Glutamatergic neuron (in vitro differentiated cells): ENCODE measurements at places on chromosomes 13 and 19.

DNA sequence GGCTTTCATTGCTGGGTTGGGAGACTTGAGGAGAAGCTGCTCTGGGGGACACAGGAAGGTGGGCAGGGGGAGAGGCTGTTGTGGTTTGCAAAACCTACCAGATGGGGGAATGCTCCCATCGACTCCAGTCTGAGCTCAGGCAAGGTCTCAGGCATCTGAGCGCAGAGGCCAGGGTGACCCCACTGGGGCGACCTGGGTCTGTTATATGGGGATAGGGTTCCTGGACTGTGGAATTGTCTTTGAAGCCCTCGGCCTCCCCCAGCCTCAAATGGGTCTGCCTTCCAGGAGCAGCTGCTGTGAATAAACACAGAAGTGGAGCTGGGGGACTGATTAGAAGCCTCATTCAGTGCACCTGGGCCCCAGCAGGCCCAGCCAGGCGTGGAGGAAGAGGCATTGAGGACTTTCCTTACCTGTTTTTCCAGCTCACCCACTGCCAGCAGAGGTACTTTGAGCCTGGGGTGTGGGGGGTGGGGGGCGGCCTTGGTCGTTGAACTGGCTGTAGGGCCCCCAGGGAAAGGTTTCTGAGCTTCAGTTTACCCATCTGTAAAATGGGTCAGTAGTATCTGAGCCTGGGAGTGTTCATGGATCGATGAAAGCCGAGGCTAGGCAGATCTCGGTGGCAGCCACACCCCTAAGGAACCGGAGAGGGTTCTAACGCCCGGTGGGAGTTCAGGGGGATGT, 1.4 kb downstream of the CERS4 start:
- DNase-seq, result no peak

- DNase-seq, result no peak
Observed at GRCh38 chr13:23350009-23350408, 83.5 kb downstream of the SACS start.

GRCh38 chr13:39956036-39956435, 300.6 kb downstream of the COG6 start:
- no peak for DNase-seq

- DNase-seq, result no peak
Observed at GRCh38 chr13:26228096-26228495, 6.0 kb upstream of the RNF6 start.

DNA sequence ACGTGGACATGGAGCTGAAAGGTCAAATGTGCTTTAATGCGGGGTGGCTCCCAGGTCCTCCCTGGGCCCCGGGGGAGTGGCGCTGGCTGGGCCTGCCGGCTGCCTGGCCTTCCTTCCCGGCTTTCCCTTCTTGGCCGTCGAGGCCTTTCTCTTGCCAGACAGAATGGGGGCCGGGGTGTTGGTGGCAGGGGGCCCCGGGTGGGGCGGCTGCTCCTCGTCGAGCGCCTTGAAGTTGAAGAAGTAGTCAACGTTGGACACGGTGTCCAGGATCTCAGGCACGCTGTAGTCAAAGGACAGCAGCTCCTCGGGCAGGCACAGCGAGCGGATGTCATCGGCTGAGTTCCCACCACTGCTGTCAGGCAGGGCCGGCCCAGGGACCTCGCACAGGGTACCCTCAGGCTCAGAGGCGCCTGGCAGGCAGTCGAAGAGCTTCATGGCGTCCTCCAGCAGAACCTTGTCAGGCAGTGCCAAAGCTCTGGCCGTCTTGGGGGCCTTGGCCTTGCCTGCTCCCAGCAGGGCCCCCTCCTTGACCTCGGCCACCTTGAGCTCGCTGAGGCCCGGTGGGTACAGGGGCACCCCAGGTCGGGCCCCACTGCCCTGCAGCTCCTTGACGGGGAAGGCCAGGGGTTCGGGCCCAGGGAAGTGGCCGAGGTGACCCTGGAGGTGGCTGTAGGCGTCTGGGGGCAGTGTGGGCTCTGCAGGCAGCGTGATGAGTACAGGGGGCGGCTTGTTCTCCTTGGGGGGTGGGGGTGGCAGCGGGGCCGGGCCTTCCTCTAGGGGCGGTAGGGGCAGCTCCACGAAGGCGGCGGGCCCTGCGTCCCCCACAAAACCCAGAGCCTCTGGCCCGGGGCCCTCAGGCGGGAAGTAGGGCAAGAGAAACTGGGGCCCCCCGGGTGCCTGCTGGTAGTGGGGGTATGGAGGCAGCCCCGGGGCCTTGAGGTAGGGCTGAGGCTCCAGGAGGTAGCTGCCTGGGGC, 1.3 kb downstream of the PRR22 start:
- no peak for DNase-seq

- DNase-seq, result no peak
Observed at GRCh38 chr13:100859861-100860260, 185.3 kb upstream of the TMTC4 start.

- no peak for DNase-seq
Observed at GRCh38 chr19:29277102-29277501, 64.2 kb upstream of the UQCRFS1 start.

GRCh38 chr19:54156490-54156889, 3.0 kb downstream of the LENG1 start:
- no peak for DNase-seq

DNA sequence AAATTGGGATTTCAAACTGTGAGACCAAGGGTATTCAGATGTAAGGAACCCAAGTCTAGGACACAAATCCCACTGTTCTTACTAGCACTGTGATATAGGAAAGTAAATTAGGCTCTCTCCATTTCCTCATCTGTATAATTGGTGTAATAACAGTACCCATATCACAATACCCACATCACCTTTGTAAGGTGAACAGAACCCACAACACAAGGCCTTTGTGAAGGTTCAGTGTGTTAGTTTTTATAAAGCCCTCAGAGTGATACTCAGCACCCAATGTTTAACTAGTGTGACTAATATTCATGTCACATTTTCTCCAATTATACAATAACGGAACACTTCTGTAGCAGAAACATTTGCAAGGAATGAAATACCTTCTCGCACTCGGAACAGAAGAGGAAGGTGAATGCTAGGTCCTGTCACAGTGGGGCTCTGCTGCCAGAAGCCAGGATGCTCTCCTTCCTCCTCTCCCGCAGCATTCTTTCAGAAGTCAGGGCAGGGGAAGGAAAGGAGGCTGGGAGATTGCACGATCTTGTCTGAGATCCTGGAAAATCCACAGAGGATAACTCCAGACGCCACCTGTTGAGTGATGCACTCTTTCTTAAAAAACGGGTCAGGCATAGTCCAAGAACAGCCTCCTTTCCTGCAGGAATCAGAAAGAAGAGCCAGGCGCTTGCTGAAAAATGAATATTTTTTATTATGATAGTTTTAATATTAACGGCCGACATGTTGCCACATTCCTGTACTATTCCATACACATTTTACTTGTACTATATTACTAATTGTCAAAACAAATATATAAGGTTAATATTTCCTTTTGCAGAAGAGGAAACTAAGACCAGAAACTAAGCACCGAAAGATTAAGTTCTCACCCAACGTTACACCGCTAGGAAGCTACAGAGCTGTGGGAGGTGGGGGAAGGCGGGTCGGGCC, 762 bp downstream of the ZNF45 start:
- no peak for DNase-seq

GRCh38 chr19:3576696-3577443, 4.1 kb downstream of the HMG20B start:
- peak; percentile 81 for DNase-seq

DNA sequence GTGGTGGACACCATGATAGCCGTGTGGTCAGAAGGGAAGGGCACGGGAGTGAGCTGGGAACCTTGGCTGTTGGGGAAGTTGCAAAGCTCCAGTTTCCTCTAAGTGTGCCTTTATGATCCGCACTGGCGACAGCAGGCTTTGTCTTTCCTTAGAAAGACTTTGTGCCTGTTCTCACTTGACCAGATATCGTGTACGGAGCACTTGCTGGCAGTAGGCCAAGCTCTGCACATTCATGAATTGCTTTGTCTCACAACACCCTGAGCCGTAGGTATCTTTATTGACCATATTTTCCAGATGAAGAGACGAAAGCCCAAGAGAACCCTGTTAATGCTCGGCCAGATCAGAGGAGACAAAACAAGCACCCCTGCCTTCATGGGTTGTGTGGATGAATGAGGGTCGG, 15.1 kb downstream of the CUL4A start:
- DNase-seq, result no peak

DNA sequence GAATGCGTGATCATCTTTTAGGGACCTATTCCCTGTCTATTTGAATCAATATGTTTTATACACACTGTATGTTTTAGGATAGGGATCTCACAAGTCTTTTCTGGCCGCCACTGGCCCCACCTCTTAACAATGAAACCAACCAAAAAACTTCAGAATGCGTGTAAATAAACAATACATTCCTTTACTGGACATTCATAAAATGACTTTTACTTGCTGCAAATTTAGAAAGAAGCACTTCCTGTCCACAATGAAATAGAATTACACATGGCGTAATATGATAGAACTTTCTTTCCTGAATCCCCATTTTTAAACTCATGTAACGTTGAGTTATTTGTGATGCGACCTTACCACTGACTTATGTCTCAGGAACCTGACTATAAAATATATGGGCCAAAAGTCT, 233.6 kb downstream of the SLITRK6 start:
- no peak for DNase-seq

DNA sequence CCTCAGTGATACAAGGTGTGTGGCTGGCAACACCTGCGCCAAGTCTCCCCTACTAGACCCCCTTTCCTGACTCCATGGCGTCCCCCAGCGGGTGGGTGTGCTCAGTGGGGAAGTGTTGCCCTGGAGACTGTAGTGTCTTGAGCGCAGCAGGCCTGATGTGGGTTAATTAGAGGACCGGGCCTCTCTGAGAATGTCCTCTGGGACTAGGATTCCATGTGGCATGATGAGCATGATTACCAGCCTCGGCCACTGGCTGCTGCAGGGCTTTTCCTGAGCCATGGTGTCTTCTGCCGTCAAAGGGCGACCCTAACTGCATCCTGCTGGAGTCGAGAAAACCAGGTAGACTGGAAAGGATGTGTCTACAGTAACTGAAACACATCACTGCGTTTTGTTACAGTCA, 28.1 kb downstream of the MICOS13 start:
- DNase-seq, result peak; percentile 37

GRCh38 chr19:53808710-53809125, 15.4 kb downstream of the NLRP12 start:
- no peak for DNase-seq

DNA sequence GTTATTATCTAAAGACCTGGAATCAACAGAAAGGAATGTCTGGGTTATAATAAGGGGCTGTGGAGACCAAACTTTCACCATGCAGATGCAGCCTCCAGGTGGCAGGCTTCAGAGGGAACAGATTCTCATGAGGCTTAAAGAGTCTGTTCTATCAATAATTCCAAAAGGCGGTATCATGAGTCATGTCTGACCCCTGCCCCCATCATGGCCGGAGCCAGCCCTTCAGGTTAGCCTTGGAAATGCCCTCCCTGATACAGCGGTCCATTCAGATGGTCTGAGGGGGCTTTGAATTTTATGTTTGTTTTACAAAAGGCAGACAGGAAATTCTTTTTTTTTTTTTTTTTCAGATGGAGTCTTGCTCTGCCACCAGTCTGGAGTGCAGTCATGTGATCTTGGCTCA, 21.7 kb upstream of the LAMP1 start:
- DNase-seq, result peak; percentile 57

- DNase-seq, result peak; percentile 77
Observed at GRCh38 chr19:54352041-54352440, 12.7 kb downstream of the LAIR1 start.

DNA sequence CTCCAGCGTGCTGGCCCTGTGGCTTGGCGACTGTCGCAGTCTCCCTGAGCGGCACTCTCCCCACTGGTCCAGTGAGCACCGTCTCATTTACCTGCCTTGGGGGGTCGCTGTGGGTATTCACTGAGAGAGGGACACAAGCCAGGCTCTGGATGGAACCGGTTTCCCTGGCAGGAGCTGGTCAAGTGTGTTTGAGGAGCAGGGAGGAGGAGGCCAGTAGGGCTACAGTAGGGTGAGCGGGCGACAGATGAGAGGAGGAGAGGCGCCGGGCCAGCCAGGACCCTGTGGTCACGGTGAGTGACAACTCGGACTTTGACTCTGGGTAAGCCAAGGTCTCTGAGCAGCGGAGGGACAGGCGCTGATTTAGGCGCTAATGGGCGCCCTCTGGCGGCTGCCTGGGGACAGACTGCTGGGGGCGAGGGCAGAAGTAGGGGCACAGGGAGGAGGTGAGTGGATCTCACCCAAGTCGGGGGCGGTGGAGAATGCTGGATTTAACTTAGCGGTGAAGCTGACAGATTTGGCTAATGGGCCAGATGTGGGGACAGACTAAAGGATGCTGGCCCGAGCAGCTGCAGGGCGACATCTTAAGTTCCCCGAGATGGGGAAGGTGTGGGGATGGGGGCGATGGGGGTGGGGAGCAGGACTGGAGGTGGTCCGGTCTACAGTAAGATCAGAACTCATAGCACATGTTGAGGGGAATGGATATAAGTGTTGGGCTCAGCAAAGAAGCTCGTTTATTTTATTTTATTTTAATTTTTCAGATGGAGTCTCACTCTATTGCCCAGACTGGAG, 4.7 kb upstream of the PRMT1 start:
- peak; percentile 91 for DNase-seq

DNA sequence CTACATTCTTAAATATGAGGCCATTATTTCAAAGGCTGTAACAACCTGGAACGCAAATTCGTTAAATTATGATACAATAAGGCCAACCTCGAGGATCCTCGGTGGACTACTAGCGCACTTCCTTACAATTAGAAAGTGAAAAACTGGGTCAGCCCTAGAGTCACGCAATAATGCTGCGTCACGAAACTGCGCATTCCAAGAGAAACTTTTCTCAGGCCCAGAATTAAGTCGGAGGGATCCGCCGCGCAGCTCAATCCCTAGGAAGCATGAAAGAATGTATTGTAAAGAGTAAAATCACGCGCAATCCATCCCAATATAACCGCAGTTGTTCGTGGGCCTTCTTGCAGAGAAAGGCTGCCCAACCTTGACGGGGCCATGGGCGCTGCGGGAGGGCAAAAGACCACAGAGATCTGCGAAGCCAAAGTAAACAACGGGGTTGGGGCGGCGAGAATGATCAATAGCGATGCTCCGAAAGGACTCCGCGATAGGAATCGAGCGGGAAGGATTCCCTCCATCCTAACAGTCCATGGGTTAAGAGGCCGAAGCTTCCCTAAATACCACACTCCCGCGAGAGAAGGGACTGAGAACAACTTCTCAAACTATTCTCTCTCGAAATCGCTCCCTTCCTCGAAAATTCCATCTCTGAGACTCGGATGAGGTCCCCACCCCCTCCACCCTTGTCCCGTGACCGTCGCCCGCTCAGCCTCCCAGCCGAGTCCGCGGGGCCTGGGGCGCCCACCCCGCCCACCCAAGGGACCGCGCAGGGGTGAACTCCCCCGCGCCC, 564 bp downstream of the SPART start:
- DNase-seq, result peak; percentile 41

GRCh38 chr13:44158881-44159632, 214.6 kb upstream of the SERP2 start:
- DNase-seq, result no peak

- no peak for DNase-seq
Observed at GRCh38 chr13:110993788-110994187, 78.9 kb upstream of the ANKRD10 start.

GRCh38 chr13:111458739-111459138, 138.3 kb downstream of the TEX29 start:
- DNase-seq, result no peak

- DNase-seq, result peak; percentile 26
Observed at GRCh38 chr13:50521831-50522149, 321.7 kb downstream of the DLEU7 start.
